ENCODE measurements at places on chromosomes 7 and 10. TPM values are rescaled to one million over a fixed set of nuclear protein-coding genes. Genes with fewer than 3 reads are reported as not detected.

- DNase-seq = no peak
Measured at GRCh38 chr7:106218546-106218945, 66.2 kb downstream of the NAMPT start.

DNA sequence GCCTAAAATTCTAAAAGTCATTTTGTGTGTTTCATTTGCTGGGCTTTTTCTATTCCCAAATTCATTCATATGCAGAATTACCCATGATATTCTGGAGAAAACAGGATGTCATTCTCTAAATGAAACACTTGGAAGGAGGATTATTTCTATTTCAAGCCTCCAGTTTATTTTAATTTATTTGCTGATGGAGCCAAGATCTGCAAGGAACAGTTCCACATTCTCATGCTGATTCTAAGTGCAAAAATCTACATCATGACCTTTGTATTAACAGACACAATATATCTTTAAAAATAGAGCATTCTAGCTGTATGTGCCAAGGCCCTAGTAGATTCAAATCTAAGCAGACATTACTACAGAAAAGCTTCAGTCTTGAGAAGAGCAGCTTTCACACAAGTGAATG lies 51.3 kb upstream of the KCND2 start:
- DNase-seq = no peak

The GPR37 gene
- 0.08 TPM for polyA plus RNA-seq

The POLR3A gene
- polyA plus RNA-seq = 5.5 TPM

The MGAM2 gene
- polyA plus RNA-seq = 0.93 TPM

The ZNF239 gene
- 1.8 TPM for polyA plus RNA-seq

The FAM241B gene
- polyA plus RNA-seq = 12.2 TPM

Data from lung (tissue), 17 donors.